Fibroblast of gingiva (primary cell): ENCODE measurements at places on chromosomes 5 and 9.
A peak's percentile ranks its signal among the peaks of the same experiment; 100 is the strongest.

- peak; percentile 19 for DNase-seq
Observed at GRCh38 chr5:178416919-178417318, 173.3 kb downstream of the COL23A1 start.

DNA sequence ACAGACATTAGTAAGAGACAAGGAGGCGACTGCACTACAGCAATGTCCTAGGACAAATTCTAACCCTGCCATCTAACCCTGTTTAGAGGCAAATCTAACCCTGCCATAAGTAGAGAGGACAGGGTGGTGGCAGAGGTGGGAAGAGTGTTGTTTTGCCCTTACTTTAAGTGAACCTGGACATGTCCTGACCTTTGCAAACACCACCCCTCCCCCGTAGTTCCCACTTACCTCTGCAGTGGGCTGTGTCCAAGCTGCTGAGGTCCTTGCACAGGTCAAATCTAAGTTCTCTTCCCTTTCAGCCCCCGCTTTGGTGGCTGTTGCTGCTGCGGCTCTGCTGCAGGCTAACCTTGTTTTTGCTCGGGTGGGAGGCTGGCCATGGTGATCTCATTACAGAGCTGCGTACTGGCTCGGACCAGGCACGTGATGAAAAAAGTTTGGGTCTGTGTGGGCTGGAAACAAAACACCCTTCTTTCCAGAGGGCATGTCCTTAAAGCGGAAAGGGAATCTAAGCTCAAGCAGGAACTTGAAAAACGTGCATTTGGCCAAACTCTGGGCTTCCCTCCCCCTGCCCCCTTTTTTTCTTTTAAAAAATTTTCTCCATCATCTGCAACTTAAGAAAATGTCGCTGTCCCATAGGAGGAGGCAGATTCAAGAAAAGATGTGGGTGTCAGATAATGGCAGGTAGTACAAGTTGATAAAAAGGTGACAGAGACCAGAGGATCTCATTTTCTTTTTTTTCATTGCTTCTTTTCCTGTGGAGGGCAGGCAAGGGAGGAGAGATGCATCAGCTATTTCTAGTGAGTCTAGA, at the start of gene FAXDC2:
Gene FAXDC2, minus strand, starts transcription at position 349 of the 808 bp plus-strand sequence. CDS start 12,425 bp downstream, outside the sequence.
- DNase-seq = peak; percentile 83

- DNase-seq = no peak
Observed at GRCh38 chr5:94345257-94345656, 273.1 kb downstream of the KIAA0825 start.

GRCh38 chr5:125576822-125577221, 830.4 kb upstream of the ZNF608 start:
- no peak for DNase-seq

GRCh38 chr5:23026252-23027170, 173.4 kb upstream of the CDH12 start:
- DNase-seq = peak; percentile 82

DNA sequence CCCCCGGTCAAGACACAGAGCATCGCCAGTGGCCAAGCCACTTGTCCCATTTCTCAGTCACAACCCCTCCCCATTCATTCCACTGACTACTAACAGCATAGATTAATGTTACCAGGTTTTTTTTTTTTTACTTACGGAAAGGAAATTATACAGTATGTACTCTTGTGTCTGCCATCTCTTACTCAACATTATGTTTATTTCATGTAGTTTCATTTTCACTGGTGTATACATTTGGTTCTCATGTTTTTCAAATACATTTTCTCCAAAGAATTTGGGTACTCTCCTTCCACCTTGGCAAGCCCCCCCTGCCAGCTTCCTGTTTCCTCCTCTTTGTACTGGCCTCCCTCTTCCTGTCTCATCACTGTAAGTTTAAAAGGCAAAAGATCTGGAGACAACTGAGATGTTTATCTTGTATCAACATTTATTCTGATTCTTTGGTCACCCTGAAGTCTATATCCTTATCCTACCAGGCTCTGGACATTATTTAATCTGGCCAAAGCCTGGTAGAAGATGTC, 207.3 kb downstream of the SAXO1 start:
- no peak for DNase-seq

DNA sequence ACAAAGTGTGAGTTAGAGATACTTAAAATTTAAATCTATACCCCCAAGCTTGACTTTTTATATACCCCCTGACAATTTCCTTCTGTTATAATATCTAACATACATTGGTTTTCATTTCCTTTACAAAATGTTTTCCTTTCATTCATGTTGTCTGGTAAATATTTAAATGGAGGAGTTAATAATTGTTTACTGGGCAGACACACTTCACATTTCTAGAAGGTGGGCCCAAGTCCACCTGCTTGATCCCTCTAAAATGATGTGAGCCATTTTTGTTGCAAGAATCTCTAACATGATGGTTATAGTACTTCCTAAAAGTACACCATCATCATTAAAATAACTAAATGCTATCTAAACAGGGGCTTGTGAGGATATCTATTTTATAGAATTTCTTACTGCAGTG, 155.9 kb downstream of the FAM174A start:
- DNase-seq = no peak

DNA sequence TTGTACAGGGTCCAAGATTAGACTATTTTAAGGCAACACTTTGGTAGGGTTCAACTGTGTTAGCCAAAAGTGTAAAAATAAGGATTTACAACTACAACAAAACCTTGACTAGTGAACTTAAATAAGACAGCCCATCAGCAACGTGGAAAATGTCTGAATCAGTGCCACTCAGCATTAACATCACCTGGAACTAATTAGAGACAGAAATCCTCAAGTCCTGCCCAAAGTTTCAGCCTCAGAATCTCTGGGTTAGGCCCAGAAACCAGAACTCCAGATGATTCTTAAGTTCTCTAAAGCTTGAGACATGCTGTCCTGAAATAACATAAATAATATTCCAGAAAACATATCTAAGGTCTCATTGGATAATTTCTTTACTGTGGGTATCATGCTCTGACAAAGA, 118.6 kb downstream of the SEMA6A start:
- peak; percentile 9 for DNase-seq

- DNase-seq = peak; percentile 41
Observed at GRCh38 chr9:101601904-101602765, 7.4 kb upstream of the PPP3R2 start.

GRCh38 chr9:34437006-34437925, 21.1 kb downstream of the FAM219A start:
- peak; percentile 56 for DNase-seq

- peak; percentile 46 for DNase-seq
Observed at GRCh38 chr5:94288937-94289336, 329.5 kb downstream of the KIAA0825 start.

DNA sequence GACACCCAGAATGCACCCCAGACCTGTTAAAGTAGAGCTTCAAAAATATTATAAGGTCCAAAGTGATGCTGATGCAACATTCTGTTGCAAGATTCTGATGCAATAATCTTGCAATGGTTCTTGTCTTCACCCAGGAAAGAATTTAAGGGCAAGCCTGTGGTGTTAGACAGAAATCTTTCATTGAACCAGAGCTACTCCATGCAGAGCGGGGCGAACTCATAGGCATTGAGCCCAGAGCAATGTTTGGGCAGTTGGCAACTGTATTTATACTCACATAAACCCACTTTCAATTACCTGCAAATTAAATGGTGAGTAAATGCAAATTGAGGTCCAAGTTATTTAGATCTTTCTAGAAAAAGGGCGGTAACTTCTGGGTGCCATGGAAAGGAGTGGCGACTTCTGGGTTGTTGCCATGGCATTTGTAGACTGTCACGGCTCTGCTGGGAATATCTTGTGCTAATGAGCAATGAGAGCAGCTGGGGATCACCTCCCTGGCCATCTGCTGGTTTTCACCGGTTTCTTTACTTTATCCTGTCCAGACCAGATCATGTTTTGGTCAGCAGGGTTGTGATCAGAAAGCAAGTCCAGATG, 163.4 kb downstream of the ICE1 start:
- DNase-seq = no peak

DNA sequence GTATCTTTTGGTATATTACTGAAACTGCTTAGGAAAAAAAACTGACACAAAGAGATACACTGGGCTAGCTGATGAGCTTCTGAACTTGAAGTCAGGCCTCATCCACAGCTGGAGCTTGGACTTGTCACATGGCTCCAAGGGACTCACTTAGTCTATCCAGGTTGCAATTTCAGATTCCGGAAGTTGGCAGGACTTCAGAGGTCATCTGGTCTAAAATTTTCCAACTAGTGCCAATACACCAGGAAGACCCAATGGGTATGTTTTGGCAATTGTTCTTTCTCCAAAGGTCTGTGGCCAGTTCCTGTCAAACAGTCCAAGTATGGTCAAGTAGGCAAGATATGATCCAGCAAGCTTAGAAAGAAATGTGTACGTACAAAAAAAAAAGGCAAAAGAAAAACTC, 36.7 kb downstream of the MRPS27 start:
- DNase-seq = no peak

DNA sequence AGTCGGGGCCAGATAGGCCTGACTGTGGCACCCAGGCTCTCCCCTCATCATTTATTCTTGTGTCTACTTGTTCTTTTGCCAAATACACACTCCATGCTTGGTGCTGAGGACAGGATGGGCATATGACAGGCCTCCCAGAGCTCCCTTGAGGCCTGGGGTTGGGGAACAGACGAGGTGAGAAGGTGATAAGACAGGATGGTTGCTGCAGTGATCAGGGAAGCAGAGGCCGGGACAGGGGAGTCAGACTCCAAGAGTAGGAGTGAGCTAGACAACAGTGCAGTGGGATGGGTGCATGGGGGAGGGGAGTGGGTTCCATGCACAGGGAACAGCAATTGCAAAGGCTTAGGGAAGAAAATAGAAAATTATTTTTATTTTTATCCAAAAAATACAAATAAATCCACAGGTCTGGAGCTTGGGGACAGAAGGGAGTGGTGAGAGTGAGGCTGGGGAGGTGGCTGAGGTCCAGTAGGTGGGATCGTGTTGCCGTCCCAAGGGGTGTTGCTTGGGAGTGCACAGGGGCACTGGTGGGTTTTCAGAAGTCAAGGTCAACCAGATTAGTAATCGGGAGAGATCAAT, 3.4 kb upstream of the AMBP start:
- DNase-seq = no peak

- no peak for DNase-seq
Observed at GRCh38 chr5:119179857-119180641, 109.2 kb downstream of the DMXL1 start.

- DNase-seq = peak; percentile 40
Observed at GRCh38 chr9:15416880-15417279, 5.8 kb upstream of the SNAPC3 start.

GRCh38 chr9:112809351-112809848, 58.8 kb downstream of the SNX30 start:
- no peak for DNase-seq

DNA sequence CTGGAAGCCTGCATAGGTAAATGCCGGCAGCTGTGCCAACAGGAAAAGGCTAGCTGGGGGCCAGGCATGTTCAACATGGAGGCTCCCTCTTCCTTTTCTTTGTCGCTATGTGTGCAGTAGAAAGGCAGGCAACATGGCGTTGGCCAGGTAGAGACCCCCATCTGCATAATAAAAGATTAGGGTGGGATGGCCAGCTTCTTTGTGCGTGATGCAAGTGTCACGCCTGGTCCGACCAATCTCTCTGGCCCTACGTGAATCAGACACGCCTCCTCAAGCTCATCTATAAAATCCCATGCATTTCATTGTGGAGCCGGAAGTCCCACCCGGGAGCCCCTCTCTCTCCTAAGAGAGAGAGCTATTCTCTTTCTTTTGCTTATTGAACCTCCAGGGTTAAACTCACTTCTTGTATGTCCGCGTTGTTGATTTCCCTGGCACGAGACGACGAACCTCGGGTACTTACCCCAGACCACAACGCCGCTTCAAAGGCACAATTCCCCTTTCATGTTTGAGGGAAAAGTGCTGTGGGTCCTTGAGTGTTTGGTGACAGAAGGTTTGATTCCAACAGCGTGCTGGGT, 25.0 kb upstream of the C5orf47 start:
- no peak for DNase-seq

GRCh38 chr5:101047181-101047580, 144.1 kb upstream of the ST8SIA4 start:
- DNase-seq = no peak

DNA sequence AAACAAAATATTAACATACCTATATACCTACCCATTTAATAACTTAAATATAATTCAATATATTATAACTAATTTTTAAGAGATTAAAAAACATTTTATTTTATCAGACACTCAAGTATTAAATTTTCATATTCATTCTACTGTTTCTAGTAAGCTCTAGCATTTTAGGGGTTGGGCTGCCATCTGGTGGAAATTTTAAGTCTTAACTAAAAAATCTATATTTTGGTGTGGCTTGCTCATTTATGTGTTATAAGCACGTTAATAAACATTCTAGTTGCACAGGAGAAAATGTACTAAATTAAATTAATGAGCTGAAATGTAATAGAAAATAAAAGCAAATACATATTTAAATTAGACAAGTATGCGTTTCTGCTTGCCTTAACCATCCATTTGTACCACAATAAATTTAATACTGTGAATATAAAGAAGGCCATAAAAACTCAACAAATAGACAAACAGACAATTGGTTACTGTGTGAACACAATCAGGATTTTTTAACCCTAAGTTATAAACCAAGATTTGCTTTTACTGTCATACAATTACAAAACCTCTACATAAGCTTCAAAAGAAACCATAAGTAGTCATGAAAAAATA, 1728.3 kb upstream of the CDH9 start:
- DNase-seq = peak; percentile 2
